H1 (cell line): ENCODE measurements at places on chromosomes 6 and 20. TPM values are rescaled to one million over a fixed set of nuclear protein-coding genes. Genes with fewer than 3 reads are reported as not detected.

The TRIM31 gene
- total RNA-seq: not detected in 2 replicates

The IP6K3 gene
- 0.22 and 0.23 TPM in 2 replicates for total RNA-seq

The CDH4 gene
- total RNA-seq: 7.4 and 7.9 TPM in 2 replicates

The FAM162B gene
- total RNA-seq: 2.9 and 3.2 TPM in 2 replicates

The VSX1 gene
- not detected in 2 replicates for total RNA-seq

The PLA2G7 gene
- total RNA-seq: 1.5 and 1.9 TPM in 2 replicates
